ENCODE measurements at places on chromosomes 11 and 22. TPM values are rescaled to one million over a fixed set of nuclear protein-coding genes. Genes with fewer than 3 reads are reported as not detected.

SHANK3 gene
- polyA plus RNA-seq = 13.6 TPM

NCF4 gene
- 3.5 TPM for polyA plus RNA-seq

OR6M1 gene
- not detected for polyA plus RNA-seq

NAT10 gene
- polyA plus RNA-seq = 29.0 TPM

MYOD1 gene
- 25.2 TPM for polyA plus RNA-seq

RIMBP3B gene
- polyA plus RNA-seq = not detected

SOX6 gene
- polyA plus RNA-seq = 27.6 TPM

CHRNA10 gene
- 5.3 TPM for polyA plus RNA-seq

MRGPRX4 gene
- not detected for polyA plus RNA-seq

DPAGT1 gene
- 22.8 TPM for polyA plus RNA-seq

ENTHD1 gene
- polyA plus RNA-seq = not detected

WDR74 gene
- 33.7 TPM for polyA plus RNA-seq

DNA sequence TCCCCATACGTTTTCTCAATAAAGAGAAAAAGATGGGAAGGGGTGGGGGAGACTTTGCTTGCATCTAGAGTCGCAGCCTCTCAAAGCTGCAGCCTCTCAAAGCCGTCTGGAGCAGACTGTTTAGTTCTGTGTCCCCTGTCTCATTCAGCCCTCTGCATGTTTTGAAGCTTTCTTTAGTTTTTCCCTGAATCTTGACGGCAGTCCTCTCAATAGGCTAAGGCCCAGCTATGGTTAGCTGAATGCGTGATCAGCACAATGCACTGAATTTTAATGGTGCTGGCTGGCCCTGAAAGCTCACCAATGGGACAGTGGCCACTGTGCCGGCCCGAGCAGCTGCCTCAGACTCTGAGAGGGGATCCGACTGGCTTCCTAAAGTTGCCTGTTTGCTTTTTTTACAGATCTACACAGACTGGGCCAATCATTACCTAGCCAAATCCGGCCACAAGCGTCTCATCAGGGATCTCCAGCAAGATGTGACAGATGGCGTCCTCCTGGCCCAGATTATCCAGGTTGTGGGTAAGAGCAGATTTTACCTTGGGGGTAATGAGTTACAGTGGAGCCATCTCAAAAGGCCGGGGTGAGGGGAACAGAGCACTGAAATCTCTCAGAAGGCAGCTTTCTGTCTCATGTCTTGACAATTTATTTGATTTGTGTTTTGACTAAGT, 119.6 kb downstream of the NAV2 start:
- no peak for DNase-seq

DNA sequence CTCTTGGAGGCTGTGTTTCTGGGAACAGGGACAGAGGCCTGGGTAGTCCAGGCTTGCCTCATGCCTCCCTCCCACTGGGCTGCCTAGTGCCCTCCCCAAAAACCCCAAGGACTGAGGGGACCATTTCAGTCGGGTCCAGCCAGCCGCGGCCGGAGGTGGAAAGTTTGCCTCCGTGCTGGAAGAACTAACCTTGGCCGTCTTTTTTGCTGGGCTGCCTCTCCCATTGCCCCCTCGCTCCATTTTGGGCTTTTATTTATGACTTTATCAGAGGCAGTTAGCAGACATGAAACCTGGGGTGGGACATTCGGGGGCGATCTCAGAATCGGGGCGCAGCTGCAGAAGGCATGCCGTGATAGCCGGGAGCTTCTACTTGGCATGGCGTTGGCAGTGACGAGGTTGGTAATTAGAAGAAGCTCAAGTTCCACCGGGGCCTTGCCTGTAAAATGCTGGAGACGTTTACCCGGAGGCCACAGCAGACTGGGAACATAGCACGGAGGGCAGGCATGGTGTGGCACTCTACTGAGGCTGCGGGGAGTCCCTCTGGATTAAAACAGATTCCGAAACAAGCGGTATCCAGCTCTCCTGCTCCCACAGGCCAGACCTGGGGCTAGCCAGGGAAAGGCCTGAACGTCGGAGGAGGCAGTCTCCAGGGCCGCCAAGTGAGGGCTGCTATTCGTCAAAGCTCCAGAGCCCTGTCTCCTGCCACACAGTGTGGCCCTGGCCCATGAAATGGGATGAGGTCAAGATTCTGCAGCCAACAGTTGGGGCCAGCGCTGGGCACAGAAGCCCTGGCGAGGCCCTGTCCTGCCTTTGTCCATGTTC, 76.4 kb upstream of the PPARA start:
- no peak for DNase-seq

DNA sequence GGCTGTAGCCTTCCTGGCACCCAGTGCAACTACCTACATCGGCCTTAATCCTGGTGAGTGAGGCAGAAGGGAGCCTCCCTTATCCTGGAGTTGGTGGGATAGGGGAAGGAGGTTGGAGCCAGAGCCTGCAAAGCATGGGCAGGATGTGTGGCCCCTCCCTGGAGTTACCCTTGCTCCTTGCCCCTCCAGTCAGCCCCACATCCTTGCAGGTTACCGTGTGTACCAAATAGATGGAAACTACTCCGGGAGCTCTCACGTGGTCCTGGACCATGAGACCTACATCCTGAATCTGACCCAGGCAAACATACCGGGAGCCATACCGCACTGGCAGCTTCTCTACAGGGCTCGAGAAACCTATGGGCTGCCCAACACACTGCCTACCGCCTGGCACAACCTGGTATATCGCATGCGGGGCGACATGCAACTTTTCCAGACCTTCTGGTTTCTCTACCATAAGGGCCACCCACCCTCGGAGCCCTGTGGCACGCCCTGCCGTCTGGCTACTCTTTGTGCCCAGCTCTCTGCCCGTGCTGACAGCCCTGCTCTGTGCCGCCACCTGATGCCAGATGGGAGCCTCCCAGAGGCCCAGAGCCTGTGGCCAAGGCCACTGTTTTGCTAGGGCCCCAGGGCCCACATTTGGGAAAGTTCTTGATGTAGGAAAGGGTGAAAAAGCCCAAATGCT, 3.9 kb downstream of the SMPD1 start:
- DNase-seq = no peak

GRCh38 chr11:66045177-66045639, 3.8 kb downstream of the GAL3ST3 start:
- peak; percentile 70 for DNase-seq

DNA sequence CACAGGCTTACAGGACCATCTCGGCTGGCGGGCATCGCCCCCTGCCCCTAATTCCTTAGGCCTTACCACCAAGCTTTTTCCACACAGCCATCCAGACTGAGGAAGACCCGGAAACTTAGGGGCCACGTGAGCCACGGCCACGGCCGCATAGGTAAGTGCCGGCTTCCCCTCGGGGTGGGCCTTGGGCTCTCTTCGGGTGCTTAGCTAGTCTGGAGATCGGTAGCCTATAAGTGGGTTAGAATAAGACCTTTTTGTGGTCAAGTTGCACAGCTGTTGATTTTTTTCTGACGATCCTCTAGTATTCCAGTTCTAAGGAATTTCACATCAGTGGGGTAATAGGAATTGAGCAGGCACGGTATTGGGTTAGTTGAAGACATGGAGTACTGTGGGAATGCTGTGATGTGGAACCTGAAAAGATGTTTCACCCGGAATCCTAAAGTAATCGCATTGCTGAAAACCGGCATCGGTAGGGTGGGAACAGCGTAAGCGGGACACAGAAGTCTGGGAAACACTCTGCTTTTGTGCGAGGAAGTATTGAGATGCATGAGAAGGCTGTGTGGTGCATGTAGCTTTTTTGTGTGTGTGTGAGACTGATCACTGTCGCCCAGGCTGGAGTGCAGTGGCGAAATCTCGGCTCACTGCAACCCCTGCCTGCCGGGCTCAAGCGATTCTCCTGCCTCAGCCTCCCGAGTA, 669 bp downstream of the RPL27A start:
- no peak for DNase-seq

DNA sequence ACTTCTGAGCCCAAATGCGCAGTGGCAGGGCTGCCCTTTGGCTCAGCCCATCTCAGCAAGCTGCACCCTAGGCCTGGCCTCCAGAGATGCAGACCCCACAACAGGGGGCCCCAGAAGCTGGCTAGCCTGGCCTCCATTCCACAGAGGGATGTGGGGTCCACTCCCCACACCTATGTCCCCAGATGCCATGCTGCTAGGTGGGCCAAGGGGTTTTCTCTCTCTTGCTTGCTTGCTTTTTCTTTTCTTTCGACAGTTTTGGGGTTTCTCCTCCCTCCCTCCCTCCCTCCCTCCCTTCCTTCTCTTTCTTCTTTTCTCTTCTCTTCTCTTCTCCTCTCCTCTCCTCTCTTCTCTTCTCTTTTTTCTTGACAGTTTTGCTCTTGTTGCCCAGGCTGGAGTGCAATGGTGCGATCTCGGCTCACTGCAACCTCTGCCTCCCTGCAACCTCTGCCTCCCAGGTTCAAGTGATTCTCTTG, 9.6 kb downstream of the SCARF2 start:
- DNase-seq = no peak

GRCh38 chr11:65129649-65130441, 4.5 kb downstream of the SYVN1 start:
- DNase-seq = no peak

- no peak for DNase-seq
Measured at GRCh38 chr22:27046603-27047002, 389.2 kb downstream of the MIAT start.

GRCh38 chr11:129208863-129209262, 16.7 kb upstream of the ARHGAP32 start:
- DNase-seq = no peak

DNA sequence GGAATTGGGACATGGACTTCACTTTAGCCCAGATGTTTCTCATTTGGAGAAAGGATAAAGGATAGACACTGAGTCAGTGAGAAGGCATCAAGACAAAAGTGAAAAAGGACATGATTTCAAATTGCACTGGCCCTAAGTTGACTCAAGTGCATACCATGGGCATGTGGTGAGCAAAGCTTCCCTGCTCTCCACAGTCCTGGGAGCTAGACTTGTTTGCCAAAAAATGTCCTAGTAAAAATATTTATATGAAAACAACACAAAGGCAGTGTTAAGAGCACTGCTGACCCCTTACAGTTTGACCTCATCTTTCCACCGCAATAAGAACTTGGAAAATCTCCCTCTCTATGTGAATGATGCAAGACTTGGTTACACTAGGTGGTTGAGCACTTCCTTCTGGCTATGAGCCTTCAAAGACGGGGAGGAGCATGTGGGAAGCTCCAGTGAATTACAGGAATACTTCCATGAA, 46.5 kb upstream of the FIBIN start:
- peak; percentile 80 for DNase-seq

DNA sequence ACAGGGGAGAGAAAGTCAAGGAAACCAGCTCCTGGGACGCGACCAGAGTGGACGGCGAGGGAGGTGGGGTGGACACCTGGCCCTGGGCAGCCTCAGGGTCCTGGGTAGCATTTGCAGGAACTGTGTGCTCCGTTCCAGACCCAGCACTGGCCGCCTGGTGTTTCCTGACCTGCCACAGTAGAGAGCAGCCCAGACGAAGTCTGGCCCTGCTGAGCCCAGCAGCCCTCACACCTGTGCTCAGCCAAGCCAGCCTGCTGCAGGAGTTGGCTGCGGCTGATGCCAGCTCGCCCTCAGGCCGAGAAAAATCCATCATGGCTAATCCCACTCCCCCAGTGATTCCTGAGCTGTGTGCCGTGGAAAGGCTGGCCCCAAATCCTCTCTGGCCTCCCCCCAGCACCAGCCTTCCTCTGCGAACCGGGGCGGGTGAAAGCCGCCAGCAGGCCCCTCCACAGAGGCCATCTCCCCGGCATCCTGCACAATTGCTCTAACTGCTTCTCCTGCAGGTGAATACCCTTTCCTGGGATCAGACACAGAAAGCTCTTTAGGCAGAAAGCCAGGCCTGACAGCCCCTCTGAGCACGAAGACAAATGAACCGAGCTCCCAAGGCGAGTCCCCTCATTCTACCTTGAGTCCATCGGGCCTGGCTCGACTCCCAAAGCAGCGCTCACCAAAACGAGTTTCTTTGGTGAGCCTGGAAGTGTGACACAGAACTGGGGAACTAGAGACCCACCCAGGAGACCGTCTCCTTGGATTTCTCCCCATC, 88.6 kb downstream of the RTL6 start:
- no peak for DNase-seq

DNA sequence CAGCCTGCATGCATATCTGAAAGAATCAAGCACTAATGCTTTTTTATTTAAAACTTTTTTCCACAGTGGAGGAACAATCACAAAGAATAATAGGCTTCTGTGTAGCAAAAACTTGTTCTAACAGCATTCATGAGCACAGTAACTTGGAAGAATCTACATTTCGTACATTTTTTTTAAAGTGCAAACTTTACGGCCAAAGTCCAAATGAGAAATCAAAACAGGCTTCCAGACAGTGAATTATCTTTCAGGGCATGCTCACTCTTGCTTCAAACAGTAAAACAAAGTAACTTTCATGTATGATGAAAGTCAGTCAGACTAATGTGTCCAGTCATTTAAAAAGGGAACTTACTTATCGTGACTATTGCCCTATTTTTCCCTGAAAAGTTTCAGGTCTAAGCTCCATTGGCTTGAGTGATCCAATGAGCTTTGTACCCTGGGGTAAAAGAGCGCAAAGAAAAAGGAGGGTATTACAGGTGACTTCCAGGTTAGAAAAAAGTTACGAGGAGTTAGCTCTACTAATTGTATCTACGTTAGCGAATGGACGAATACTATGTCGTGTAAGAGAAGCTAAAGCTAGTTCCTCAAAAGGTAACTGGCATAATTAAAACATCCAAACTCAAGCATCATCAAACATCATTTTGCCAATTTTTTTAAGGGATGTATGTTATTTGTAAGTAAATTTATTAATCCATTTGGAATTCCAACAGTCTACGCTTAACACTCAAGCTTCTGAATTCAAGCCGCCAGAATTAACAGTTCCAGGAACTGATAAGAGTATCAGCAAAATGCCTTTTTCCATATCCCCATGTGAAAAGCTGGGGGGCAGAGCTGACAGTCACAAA, 1.7 kb downstream of the PICALM start:
- DNase-seq = peak; percentile 31

DNA sequence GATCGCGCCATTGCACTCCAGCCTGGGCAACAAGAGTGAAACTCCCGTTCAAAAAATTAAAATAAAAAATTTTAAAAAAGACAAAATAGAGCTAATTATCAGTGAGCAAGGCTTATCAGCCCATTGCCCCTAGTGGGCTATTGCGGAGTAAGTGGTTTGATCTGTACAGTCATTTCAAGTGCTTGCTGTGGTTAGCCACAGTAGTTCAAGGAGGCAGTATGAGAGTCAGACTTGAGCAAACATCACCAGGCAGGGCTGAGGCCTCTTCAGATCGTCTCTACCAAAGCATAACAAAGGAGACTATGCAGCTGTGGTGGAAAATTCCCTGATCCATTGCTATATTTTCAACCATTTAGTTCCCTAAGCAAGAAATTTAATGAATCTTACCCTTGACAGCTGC, 4.3 kb upstream of the SBF2 start:
- no peak for DNase-seq
